ENCODE measurements at places on chromosomes 5 and 9.

GRCh38 chr9:125461636-125462190, 200.1 kb downstream of the GAPVD1 start:
- no peak for DNase-seq

GRCh38 chr5:180400416-180400815, 47.3 kb upstream of the GFPT2 start:
- DNase-seq: no peak

- DNase-seq: no peak
These were observed 82.5 kb downstream of the NFIB start for GRCh38 chr9:14231196-14231990.

GRCh38 chr9:123784518-123784917, 145.4 kb downstream of the DENND1A start:
- DNase-seq: no peak

DNA sequence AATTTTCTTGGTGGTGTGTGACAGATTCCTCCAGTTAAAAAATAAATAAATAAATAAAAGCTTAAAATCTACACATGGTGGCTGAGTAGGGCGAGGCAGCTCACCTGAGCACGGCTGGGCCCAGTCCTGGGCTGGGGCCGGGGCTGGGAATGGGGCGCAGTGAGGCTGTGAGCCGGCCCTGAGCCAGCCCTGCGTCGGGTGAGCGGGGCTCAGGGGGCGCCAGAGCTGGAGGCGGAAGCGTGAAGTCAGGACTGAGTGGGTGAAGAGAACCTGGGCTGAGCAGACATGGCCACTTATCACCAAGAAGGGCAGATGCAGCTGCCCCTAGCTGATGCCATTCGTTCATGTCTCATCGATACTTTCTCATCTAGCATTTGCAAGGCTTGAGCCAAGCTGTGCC, 22.8 kb upstream of the DTWD2 start:
- no peak for DNase-seq

GRCh38 chr9:116928289-116928688, 241.2 kb downstream of the TRIM32 start:
- DNase-seq: no peak

GRCh38 chr9:134748591-134748990, 107.0 kb downstream of the COL5A1 start:
- DNase-seq: no peak

DNA sequence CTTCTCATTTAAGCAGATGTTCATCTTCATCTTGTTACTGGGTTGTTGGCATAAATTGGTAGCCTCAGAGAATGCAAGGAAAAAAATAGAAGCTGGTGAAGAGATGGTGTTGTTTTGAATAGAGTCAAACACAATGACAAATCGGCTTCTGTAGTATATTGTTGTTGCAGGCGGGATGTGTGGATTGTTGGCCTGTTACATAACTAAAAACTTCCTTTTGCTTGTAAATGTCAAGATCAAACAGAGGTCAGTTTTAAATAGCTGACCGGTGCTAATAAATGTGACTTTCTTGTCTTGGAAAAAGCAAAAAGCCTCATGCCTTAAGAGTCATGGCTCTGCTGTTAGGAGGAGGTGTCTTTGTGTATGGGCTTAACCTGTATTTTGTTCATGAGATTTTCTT, 59.2 kb downstream of the CCDC192 start:
- no peak for DNase-seq

DNA sequence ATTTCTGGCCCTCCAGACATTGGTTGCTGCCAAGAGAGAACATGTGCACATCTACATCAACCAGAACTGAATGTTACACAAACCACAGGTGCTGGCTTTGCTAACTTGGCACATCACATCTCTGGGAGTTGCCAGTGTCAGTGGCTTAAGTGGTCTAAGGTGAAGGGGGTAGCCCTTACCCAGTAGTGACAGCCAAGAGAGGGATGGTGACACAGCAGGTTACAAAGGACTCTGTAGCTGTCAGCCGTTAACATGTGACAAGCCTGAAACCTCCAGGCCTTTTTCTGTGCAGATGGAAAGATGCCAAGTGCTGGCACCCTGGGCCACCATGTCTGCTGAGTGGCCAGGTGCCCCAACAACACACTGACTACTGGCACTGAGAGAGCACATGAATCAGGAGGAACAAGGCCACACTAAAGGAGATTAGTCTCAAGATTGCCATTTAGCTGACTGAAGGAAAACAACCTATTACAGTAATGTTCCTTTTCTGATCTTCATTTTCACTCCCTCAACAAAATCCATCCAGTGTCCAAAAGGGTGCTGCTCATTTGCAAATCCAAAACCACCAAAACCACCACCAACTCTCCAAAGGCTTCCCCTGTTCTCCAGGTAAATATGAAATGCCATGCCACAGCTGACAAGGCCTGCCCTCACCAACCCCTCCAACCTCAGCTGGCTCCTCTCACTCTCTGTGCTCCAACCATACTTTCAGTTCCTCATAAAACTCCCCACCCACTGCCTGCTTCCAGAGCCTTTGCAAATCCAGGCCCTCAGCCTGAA, 20.2 kb downstream of the SIL1 start:
- DNase-seq: no peak

DNA sequence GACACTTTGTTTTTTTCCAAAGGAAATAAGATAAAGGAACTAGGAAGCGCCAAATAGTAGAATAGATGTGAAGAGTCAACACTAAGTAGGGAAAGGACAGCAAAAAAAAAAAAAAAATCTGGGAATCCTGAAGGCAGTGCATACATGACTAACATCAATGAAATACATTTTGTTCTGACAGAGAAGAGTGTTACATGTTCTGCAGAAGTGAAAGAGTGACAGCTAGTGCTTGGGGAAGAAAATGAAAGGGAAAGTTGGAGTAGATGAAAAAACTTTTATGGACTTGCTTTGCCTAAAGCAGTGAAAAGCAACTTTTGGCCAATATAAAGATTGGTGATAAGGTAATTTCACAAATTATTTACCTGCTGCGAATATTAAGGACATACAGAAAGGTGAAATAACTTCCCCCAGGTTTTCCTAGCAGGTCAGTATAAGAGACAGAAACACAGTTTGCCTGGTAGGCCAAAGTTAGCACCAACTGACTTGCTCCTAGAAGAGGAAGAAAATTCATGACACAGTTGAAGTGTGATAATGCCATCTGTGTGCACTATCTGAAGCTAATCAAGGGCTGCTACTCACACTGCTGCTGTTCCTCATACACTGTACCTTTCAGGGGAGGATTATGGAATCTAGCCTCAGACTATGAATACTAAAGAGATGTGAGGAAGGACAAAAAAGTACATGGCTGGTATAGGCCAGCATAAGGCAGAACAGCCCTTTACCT, 38.6 kb downstream of the RANBP6 start:
- DNase-seq: no peak

DNA sequence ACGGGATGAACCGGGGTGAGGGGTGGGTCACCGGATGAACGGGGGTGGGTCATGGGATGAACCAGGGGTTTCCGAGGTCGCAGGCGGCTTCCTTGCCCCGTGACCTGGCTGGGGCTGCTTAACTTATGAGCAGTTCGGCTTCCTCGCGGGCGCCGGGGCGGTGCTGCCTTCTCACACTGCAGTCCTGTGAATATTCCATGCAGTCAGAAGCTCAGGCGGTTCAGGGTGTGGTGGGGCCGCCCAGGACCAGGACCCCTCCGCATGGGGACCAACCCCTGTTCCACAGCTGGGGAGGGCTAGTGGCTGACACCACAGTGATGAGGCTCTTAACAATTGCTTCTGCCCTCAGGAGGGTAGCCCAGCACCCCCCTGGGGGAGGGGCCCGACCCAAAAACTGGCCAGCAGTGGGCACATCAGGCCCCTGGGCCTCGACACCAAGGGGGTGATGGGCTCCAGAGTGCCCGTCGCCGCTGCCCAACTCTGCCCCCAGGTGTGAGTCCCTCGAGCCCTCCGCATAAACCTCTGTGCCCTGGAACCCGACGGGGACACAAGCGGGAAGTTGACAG, 30.9 kb upstream of the SLC9A3 start:
- no peak for DNase-seq

DNA sequence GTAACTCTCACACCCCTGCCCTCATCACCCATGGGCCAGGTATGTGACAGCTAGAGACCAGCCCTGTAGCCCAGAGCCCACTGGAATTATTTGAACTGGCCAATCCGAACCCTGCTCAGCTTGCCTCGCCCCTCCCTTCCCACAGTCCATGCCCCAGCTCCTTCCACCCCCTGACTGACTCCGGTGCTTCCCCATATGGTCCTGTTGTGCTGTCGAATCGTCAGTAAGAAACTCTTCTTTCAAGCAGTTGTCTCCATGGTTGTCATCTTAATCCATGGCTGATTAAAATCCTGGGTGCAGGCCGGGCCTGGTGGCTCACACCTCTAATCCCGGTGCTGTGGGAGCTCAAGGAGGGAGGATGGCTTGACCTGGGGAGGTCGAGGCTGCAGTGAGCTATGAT, 118.5 kb downstream of the COL23A1 start:
- DNase-seq: no peak

- no peak for DNase-seq
These were observed 1601.0 kb upstream of the NUDT12 start for GRCh38 chr5:105163547-105163946.

GRCh38 chr9:120389867-120390266, 190.1 kb downstream of the CDK5RAP2 start:
- DNase-seq: no peak

Measured in Caki2 (cell line).